ENCODE measurements at places on chromosomes 7 and 10.

DNA sequence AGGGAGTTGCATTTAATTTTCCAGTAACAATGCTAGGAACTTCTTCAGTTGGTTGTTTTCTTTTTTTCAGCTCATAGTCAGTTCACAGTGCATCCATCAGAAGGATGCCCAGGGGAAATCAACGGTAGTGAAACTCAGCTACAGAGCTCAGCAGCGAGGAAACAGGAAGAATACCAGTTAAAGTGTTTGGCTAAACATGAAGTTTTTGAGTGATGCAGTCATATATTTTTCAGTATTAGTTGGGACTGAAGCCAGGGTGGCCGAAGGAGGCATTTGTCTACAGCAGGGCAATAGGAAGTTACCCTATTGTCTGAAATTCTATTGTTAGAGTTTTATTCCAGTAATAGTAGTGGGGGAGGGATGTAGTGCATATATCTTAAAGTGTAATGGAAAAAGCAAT lies 45.3 kb upstream of the MALRD1 start:
- no peak for DNase-seq

GRCh38 chr10:22620140-22620857 lies 94.1 kb downstream of the PIP4K2A start:
- peak; percentile 42 for DNase-seq

DNA sequence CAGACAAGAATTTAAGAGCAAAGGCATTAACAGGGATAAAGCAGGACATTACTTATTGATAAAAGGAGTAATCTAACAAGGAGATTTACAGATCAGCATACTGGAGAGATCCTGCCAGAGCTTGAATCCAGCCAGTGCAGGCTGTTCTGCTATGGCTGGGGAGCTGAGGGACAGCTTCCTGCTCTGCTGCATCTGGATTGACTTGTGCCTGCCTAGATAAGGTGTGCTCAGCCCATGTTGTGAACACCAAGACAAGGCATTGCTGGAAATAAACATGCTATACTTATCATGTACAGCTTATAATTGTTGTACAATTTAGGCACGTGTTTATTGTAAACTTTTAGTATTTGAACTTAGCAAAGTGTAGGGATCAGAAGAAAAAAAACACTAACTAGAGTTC lies 71.7 kb downstream of the HIF1AN start:
- no peak for DNase-seq

- no peak for DNase-seq
Measured at GRCh38 chr10:75598998-75599397, 167.6 kb downstream of the LRMDA start.

- DNase-seq: no peak
Measured at GRCh38 chr10:110430340-110431273, 67.1 kb upstream of the DUSP5 start.

- DNase-seq: no peak
Measured at GRCh38 chr7:44050121-44050914, 5.8 kb downstream of the DBNL start.

- DNase-seq: no peak
Measured at GRCh38 chr10:96919785-96920430, 87.8 kb downstream of the LCOR start.

DNA sequence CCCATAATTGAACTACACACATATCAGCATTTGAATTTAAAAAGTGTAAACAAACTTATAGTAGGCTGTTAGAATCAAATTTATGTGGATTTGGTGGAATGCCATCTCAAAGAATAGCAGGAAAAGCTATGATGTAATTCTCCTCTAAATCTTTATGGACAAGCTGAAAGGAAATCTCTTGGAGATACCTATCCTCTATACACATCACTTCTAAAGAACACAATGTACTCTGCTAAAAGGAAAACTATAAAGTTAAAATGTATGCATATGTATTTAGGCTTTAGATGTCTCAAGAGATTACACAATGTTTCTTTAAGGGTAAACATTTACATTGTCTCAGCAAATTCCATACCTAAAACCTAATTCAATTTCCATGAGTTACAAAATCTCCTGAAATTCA lies 323.3 kb downstream of the CRPPA start:
- DNase-seq: no peak

- no peak for DNase-seq
Measured at GRCh38 chr7:157793087-157793353, 456.2 kb downstream of the DNAJB6 start.

DNA sequence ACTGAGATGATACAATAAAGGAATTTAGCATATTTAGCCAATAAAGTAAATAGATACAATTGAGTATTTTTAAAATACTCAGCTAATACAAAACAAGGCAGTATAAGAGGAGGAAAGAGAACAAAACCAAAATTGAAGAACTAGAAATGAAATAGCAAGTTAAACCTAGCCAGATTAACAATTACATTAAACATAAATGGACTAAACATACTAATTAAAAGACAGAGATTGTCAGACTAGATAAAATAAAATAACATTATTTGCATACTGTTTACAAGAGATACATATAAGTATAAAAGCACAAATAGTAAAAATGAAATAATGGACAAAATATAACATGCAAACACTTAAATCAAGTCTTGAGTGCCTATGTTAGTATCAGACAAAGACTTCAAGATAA lies 517.7 kb upstream of the PHF14 start:
- DNase-seq: no peak

DNA sequence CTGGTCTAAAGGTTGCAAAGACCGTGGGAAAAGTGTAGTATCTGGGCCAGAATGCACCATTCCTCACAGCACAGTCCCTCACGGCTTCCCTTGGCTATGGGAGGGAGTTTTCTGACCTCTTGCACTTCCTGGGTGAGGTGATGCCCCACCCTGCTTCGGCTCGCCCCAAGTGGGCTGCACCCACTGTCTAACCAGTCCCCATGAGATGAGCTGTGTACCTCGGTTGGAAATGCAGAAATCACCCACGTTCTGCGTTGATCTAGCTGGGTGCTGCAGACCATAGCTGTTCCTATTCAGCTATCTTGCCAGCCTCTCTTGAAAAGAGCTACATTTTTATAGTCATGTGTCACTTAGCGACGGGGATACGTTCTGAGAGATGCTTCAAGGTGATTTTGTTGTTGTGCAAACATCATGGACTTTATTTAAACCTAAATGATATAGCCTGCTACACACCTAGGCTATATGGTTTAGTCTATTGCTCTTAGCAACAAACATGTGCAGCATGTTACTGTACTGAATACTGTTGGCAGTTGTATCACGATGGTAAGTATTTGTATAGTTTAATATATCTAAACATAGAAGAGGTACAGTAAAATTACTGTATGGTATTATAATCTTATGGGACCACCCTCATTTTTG lies 120.0 kb downstream of the PPP1R9A start:
- DNase-seq: peak; percentile 49
